GM13977 (cell line): ENCODE measurements at places on chromosomes 5 and 9.

DNA sequence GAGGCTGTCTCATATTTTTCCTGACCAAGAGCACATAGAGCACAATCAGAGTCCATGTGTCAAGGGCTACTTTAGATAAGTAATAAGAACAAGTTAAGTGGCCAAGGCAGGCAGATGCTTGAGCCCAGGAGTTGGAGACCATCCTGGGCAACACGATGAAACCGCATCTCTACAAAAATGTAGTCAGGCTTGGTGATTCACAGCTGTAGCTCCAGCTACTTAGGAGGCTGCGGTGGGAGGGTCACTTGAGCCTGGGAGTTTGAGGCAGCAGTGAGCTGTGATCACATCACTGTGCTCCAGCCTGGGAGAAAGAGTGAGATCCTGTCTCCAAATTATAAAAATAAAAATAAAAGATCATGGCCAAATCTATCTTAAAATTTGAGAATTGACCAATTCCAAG, 767.9 kb upstream of the CTNND2 start:
- DNase-seq, result no peak

- DNase-seq, result no peak
Measured at GRCh38 chr5:135671052-135671705, 92.4 kb upstream of the CXCL14 start.

DNA sequence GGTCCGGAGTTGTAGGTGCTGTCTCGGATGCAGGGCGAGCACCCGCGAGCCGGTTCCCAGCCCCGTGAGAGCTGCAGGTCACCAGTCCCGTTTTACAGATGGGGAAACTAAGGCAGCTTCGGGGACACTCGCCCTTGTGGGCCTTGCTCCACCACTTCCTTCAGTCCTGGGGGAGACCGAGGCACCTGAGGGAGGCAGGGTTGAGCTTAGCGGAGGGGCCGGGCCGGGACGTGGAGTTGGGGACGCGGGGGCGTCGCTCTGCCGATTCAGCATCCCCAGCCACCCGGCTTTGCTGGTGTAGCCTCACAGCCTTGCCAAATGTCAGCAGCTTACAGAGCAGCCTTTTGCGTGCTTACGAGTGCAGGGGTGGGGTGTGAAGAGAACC, 530 bp downstream of the BBLN start:
- DNase-seq, result peak; percentile 77

DNA sequence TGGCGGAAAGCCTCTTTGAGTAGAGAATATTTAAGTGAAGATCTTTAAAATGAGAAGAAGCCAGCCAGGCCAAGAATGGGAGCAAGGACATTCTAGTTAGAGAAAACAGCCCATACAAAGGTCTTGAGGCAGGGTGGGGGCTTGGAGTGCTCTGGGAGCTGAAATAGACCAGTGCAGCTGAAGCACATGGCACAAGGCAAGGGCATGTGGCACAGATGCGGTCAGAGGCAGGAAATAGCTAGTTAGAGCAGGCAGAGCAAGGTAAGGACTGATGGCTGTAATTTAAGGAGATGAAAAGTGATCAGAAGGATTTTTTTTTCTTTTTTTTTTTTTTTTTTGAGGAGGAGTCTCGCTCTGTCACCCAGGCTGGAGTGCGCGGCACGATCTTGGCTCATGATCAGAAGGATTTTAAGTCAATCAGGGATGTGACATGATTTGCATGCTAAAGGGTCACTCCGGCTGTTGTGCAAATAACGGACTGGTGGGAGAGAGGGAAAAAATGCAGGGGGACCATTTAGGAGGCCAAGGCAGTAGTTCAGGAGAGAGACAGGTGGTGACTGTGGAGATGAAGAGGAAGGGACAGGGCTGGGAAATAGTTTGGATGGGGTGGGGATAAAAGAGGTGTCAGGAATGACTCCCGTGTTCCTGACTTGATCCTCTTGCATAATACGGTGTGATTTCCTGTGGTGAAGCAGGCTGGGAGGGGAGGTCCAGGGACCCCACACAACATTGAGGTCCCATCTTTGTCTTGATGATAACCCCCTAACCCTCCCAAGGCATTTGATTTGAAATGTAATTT, 207.6 kb downstream of the HSPA4 start:
- no peak for DNase-seq

DNA sequence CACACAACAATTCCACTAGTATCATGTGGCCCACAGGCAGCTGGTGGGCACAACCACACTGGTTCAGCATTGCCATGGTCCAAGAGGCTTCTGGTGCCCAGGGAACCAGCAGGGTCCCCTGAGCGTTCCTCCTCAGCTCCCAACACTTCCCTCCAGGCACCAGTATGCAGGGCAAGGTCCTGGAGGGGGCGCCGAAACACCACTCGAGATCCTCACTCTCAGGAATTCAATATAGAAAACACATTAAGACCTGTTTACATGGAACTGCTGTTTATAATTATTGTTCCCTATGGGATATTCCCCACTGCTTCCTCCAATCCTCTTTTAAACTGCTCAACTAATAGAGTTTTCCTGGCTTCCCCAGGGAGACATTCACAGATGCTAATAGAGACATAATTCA, 91.9 kb upstream of the GABRP start:
- no peak for DNase-seq

- DNase-seq, result no peak
Measured at GRCh38 chr9:87746186-87746585, 20.3 kb downstream of the CTSL start.

GRCh38 chr5:19536387-19536786, 451.6 kb downstream of the CDH18 start:
- no peak for DNase-seq

DNA sequence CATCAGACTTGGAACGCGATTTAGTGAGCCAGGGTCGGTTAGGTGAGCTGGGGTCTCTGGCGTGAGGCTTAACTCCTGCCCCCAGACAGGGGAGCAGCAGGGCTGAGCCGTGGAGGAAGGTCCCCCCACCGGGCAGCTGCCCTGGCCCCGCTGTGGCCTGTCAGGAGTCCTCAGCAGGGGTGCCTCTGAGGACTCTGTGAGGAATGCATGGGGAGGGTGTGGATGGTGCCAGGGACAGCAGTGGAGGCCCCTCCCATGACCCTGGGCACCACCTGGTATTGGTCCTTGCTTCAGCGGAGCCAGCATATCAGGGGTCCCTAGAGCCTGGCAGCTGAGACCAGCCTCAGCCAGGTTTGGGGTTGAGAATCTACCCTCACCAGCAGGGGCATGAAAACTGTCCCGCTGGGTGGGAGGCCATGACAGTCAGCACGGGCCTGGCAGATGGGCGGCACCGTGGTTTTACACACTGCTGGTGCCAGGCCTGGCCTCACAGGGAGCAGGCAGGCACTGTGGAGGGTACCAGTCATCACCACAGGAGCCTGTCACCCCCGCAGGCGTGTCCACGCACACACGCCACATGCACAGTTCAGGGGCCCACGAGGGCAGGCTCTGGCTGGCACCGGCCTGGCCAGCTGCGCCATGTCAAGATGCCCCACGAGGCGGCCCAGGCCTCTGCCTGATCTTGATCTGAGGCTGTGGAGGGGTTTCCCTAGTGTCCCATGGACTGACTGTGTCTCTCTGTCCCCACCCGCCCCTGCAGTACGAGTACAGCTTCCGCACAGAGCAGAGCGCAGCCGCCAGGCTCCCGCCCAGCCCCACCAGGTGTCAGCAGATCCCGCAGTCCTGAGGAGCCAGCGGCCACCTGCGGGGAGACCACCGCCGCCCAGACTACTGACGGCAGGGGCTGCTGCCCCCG, 111.1 kb upstream of the LMX1B start:
- no peak for DNase-seq

- no peak for DNase-seq
Measured at GRCh38 chr5:160479926-160480325, 58.3 kb downstream of the PTTG1 start.

- DNase-seq, result no peak
Measured at GRCh38 chr5:79736528-79737514, 47.2 kb downstream of the CMYA5 start.

DNA sequence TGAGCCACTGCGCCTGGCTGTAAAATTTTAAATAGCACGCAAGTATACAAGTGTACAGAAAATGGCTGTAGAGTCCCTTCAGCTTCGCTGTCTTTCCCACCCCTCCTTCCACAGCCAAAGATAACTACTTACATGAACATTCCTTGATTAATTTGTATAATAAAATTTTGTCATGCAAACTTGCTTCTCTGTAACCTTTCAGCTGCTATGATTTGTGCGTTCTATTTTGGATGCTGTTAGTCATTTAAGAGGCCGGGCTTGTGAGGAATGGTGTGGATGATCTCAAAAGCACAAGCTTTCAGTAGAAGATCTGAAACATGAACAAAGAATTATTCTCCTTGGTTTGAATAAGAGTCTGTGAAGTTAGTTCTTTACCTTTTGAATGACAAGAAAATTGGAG, 115.0 kb upstream of the TLE1 start:
- no peak for DNase-seq

GRCh38 chr9:87148331-87149104, 201.2 kb upstream of the GAS1 start:
- no peak for DNase-seq

- DNase-seq, result no peak
Measured at GRCh38 chr9:34240006-34240405, 61.2 kb downstream of the UBAP1 start.

DNA sequence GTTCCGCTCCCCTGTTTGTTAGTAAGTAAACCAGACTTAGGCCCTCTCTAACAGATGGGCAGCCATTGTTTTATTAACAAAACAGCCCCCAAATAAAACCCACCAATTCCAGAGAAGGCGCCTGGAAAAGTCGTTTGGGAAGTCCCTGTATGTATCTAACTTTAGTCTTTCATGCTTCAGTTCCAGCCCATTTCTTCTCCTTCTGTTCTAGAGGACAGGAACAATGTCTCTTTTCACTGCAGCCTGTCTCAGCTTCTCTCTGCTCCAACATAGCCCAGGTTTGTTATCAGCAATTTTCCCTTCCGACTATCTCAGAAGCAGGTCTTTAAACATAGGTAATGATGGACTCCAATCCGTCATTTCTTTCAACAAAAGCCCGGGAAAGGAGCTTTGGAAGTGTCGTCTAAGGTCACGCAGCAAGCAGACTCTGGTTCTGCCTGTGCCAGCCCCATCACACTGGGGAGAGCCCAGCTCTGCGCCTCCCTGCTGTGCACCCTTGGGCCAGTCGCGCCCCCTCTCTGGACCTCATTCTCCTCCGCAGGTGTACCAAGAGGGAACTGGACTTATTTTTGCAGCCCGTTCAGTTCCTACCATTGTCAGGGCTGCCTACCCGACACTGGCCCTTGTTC, 9.6 kb upstream of the AKNA start:
- no peak for DNase-seq

DNA sequence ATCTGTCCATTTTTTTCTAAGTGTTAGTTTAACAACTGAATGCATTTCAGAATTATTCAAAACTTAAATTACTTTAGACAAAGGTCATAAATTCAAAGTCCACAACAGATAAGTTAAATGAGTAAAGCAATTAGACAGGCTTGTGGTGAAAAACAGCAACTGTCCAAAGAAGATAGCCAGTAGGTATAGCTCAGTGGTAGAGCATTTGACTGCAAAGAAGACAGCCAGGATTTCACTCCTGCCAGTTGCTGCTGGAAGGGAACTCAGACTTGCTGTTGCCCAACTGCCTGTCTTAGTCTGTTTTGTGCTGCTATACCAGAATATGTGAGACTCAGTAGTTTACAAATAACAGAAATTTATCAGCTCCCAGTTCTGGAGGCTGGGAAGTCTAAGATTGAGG, 10.0 kb downstream of the FANCC start:
- no peak for DNase-seq

DNA sequence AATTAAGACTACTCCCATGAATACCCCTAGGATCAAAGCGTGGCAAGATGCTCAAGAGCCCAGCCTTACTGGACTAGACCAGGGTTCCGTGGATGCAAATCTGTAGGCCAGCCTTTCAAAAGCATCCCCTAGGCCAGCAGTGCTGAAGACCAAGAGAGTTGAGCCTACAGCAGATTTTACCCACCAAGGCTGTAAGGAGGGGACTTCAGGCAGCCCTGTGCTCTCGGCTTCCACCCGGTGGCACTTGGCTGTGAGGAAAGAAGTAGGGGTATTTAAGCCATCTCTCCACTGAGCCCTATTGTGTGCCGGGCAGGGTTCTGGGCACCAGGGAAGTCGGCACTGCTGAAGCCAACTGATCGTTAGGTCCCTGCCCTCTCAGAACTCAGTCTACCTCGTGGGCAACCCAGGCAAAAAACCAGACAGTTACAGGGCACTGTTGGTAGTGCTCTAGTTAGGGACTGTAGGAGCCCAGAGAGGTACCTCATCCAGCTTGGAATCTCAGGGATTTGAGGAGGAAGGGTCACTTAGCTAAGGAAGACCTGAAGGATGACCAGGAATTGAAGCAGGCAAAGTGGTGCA, 25.5 kb downstream of the TCF7 start:
- DNase-seq, result no peak

GRCh38 chr9:111036429-111036789, 1.9 kb downstream of the LPAR1 start:
- DNase-seq, result no peak

- no peak for DNase-seq
Measured at GRCh38 chr5:75584641-75585040, 26.6 kb upstream of the ANKDD1B start.

DNA sequence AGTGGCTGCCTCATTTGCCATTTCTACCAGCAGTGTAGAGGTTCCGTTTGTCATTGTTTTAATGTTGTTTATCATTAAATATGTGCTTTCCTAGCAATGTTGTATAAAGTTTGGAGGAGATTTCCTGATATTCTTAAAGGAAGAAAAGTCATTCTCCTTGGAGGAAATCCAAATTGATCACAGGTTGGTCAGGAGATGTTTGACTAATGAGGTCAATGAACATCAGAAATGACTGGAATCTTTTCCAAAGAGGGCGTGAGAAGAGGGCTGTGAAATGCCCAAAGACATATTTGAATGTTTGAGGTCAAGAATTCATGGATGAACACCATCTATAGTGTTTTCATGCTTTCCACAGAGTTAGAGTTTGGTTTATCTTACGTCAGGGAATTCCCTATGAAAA, 471.3 kb downstream of the MAT2B start:
- no peak for DNase-seq

- DNase-seq, result peak; percentile 24
Measured at GRCh38 chr5:77590347-77590746, 48.2 kb downstream of the OTP start.

GRCh38 chr9:38352530-38353328, 39.8 kb upstream of the ALDH1B1 start:
- no peak for DNase-seq

DNA sequence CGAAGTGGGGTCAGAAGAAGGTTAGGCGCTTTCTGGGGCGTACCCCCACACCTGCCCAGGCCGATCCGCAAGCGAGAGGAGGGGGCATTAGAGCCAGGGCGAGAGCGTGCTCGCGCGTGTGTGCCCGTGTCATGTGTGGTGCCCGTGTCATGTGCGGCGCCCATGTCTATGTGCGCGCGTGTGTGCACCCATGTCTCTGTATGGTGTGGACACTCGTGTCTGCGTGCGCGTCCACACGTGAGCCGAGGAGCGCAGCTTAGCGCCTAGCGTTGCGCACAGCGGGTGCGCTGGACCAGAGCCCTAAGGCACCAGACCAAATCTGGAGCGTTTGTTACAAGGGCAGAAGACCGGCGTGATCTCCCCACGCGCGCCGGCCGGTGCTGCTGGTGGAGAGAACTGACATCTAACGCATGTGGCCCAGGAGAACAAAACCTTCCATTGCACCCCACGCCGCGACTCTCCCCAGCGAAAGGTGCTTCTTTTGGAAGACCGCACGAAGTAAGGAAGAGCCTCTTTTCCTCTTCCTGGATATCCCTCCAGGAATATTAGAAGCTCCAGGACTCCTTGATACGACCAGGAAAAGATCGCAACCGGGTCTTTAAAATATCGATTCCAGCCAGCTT, 644 bp downstream of the NIM1K start:
- no peak for DNase-seq
